Thymus (tissue), 14 donors: ENCODE measurements at places on chromosomes 16 and 17. TPM values are rescaled to one million over a fixed set of nuclear protein-coding genes. Genes with fewer than 3 reads are reported as not detected.

GRCh38 chr16:28478506-28479180 lies 6.5 kb upstream of the NPIPB7 start:
- no peaks in the 10 kb centered on the region for H3K27me3 ChIP-seq
- H3K4me1 ChIP-seq: no peaks in the 10 kb centered on the region
- DNase-seq: no peak
- peaks cover 56% of the 10 kb centered on the region for H3K36me3 ChIP-seq

- H3K36me3 ChIP-seq: no peaks in the 10 kb centered on the region
- H3K4me3 ChIP-seq: no peak overlapping the region
- H3K27me3 ChIP-seq: peaks cover 12% of the 10 kb centered on the region
- no peak for DNase-seq
Measured at GRCh38 chr16:86039606-86040005, 140.6 kb downstream of the IRF8 start.

DNA sequence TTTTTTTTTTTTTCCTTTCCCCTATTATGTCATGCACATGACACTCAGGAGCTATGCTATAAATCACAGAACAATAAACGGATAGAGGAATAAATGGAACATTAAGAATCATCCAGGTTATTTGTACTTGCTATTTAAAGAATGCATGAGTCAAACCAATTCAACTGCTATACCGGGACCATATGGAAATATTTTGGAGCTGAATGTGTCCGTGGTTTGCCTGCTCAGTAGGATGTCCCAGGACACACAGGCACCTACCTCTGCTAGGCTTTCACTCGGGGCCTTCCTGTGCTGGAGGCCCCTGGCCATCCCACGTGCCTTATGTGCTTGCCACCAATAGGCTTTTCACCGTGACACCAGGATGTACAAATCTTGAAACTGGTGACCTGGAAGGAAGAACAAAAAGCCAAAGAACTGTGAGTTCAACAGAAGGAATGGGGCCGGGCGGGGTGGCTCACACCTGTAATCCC lies 15.3 kb upstream of the SEC14L1 start:
- H3K36me3 ChIP-seq: no peaks in the 10 kb centered on the region
- H3K4me1 ChIP-seq: peaks cover 3% of the 10 kb centered on the region
- no peak overlapping the region for H3K27ac ChIP-seq
- H3K4me3 ChIP-seq: no peak overlapping the region
- no peaks in the 10 kb centered on the region for H3K27me3 ChIP-seq

DNA sequence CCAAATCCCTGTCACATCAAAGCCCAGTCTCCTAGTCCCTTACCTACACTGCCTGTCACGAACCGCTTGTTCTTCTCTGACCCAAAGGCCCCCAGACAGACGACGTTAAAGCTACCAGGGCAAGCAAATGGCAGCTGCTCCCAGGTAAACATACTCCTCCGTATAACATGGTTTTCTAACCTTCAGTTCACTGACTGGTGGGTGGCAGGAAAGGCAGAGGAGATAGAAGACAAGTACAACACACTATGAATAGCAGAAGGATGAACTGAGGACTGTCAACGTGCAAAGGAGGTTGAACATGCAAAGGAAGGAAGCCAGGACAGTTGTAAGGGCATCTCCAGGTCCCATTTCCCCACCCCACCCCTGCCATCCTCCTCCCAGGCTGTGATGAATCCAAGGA lies 449.8 kb downstream of the SHISA9 start:
- no peak for DNase-seq
- no peaks in the 10 kb centered on the region for H3K4me1 ChIP-seq
- no peaks in the 10 kb centered on the region for H3K27me3 ChIP-seq

DNA sequence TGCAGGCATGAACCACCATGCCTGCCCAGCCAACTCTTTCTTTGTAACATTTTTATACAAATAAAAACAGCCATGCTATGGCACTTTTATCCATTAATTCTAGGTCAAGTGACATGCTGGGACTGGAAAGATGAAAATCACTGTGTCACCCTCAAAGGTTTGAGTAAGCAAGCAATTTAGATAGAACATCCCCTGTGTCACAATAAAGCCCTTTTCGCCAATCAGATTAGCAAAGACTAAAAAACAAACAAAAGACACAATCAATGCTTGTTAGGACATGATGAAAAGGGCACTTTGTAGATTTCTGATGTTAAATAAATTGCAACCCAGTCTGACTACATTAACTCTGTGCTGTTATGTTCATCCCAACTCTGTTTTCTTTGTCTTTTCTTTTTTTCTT lies 26.4 kb downstream of the CHP2 start:
- no peaks in the 10 kb centered on the region for H3K36me3 ChIP-seq
- H3K4me3 ChIP-seq: no peak overlapping the region
- no peaks in the 10 kb centered on the region for H3K4me1 ChIP-seq
- no peak overlapping the region for H3K27ac ChIP-seq

GRCh38 chr17:48462946-48463345 lies 32.9 kb upstream of the SKAP1 start:
- no peaks in the 10 kb centered on the region for H3K36me3 ChIP-seq
- no peaks in the 10 kb centered on the region for H3K4me1 ChIP-seq
- no peak overlapping the region for H3K4me3 ChIP-seq
- no peak overlapping the region for H3K27ac ChIP-seq
- no peak for DNase-seq

DNA sequence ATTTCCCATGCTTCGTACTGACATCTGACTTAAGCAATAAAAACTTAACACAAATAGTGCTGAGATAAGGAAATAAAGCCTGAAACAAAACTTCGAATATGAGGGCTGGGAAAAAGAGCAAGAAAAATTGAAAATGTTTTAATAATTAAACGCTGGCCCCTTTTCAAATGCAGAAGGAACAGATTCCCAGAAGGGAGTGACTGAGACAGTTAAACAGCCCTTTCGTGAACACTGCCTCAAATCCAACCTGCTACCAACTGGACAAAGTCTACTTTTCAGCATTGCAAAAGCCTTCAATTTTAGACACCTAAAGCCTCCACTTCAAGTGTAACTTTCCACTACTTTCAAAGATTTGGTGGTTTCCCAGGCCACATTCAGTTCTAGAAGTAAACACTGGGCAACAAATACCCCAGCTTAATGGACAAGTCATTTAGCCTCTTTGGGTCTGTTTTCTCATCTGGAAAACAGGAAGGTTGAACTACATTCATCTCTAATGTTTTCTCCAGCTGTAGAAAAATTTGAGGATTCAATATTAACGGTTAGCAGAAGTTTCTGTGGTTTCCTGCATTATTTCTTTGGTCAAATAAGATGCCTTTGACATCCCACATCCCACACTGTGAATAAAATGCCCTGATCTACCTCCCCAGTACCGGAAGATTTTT lies 11.8 kb downstream of the RFFL start:
- H3K4me3 ChIP-seq: peak overlapping the region; percentile 1
- H3K36me3 ChIP-seq: no peaks in the 10 kb centered on the region
- no peak for DNase-seq

KRTAP2-2 gene
- not detected for total RNA-seq

NPW gene
- 0.66 TPM for total RNA-seq

BICDL2 gene
- 0.38 TPM for total RNA-seq

RNFT1 gene
- 14.4 TPM for total RNA-seq

IRF8 gene
- total RNA-seq: 119 TPM
